ENCODE measurements at places on chromosomes 16 and 17.

DNA sequence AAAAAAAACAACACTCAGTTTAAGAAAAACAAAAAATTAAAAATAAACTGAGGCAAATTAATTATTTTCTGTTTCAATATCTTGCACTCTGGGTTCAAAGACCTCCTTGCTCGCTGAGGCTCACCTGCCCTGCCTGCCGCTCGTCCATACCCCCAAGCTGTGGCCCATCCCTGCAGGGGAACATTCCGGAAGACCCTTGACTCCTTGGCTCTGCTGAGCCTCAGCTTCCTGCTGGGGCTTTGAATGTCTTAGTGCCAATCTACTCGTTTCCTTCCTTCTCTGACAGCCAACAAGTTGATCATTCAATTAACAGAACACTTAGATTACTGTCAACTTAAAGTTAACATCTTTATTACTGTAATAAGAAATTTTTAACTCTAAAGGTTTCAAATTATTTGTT lies 24.3 kb downstream of the G6PC1 start:
- peak; percentile 31 for DNase-seq

GRCh38 chr17:28552176-28552999 lies at the start of gene UNC119:
Gene UNC119, minus strand, starts transcription at chr17:28552624. Its CDS starts 67 bp downstream, at chr17:28552557.
- DNase-seq, result peak; percentile 58

DNA sequence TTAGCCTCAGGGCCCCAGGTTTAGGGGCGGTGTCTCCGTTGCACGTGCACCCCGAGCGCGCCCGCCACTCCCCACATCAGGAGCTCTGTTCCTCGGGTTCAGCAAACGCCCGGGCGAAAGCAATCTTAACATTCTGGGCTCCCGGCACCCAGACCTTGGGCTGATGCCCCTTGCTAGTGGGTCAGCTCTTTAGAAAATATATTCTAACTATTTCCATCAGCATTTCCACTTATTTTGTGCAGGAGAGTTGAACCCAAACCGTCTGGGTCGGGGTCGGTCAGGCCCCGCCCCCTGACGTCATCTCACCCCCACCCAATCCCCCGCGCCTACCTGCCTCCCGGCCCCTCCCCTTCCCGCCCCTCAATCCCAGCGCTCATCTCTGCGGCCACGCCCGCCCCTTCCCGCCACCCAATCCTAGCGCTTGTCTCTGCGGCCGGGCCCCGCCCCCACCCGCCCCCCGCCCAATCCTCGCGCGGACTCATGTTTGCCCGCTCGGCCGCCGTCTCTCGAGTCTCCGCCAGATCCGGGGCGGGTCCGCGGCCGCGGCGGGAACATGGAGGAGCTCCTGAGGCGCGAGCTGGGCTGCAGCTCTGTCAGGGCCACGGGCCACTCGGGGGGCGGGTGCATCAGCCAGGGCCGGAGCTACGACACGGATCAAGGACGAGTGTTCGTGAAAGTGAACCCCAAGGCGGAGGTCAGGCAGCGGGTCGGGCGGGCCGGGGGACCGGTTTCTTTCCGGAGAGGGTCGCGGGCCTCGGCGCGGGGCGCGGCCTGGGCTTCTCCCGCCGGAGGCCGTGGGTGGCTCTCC lies at the start of gene FN3KRP:
FN3KRP (plus strand) TSS at position 504 of the 808 bp plus-strand sequence; CDS start at position 554, 50 bp downstream.
- peak; percentile 92 for DNase-seq

GRCh38 chr17:11943759-11944347 lies 53.4 kb downstream of the ZNF18 start:
- DNase-seq, result no peak

- DNase-seq, result no peak
Measured at GRCh38 chr17:46785696-46786095, 32.8 kb downstream of the WNT3 start.

- no peak for DNase-seq
Measured at GRCh38 chr17:46821482-46822387, 3.2 kb upstream of the WNT3 start.

DNA sequence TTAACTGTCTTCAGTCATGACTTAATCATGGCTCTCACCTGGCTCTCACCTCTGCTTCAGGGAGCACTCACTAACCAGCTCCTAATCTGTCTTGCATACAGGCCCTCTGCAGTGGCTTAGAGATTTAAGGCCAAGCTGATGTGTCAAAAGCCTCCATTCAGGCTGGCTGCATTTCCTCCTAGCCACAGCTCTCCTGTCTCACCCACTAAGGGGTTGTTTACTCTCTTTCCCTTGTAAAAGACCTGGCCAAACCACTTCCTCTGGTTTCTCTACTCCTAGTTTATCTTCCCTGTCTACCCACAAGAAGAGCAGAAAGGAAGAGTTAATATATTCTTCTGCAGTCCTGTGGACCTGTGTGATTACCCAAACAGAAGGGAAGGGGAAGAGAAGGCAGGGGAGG lies 9.3 kb upstream of the ASIC2 start:
- DNase-seq, result no peak

GRCh38 chr16:51237861-51238378 lies 86.8 kb upstream of the SALL1 start:
- DNase-seq, result no peak

- DNase-seq, result no peak
Measured at GRCh38 chr16:22360963-22361659, 13.3 kb downstream of the CDR2 start.

GRCh38 chr17:63475491-63476412 lies 1.1 kb upstream of the ACE start:
- no peak for DNase-seq

- peak; percentile 85 for DNase-seq
Measured at GRCh38 chr17:7557775-7558543, 591 bp upstream of the TNFSF13 start.

GRCh38 chr17:16406742-16407674 lies 8.4 kb upstream of the TRPV2 start:
- DNase-seq, result no peak

DNA sequence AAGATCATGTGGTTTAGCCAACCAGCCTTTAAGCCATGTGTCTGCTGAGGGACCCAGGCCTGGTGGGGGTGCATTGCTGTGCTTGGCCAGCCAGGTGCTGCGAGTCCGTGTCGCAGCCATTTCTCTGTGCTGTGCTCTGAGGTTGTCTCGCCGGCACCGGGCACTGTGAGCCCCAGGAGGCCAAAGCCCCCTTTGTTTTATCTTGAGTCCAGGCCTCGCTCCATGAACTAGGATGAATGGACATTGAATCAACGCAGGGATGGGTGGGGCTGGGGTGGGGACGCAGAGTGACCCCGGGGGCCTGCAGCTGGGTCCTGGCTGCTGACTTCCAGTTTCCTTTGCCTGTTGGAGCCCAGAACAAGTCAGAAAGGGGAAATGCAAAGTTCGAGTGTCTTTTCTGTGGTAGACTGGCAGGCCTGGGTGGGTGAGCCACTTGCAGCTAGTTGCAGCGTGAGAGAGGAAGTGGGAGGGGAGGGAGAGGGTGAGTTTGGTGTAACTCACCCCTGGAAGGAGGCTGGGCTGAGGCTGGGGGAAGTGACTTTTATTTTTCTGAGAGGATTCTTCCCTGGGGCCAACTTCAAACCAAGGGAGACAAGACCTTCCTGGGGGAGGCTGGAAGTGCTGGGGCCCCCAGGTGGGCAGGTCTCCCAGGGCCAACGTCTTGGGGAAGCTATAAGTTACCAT lies 324.7 kb downstream of the SEC14L1 start:
- peak; percentile 91 for DNase-seq

GRCh38 chr17:61091096-61091495 lies 308.5 kb upstream of the TBX2 start:
- no peak for DNase-seq

DNA sequence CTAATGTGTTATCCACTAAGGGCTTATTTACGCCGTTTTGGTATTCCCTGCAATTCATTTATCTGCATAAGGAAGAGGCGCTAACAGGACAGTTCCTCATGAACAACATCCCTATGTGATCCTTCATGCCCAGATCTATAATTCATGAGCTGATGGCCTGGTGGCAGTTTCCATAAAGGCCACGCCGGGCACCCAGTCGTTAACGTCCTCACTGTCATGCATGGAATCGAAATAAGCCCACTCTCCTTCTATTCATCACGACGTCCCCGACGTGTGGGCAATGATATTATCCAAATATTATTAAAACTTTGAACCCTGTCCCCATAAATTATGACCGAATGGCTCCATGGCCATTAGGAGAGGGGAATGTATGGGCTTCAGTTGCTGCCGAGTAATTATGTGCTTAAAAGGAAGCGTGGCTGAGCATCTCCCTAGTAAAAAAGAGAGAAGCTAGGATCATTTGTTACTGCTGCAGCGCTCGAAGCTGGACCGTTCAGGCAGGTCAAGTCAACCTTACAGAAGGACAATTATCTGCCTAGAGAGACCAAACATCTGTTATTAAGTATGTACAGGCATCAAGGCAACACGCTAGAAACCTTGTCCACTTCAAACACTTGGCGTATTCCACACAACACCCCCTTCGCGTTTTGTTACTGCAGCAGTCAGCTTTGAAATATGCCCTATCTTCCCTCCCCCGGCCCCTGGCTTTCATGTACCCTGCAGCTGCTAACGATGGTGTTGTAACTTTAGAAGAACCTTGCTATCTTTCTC lies 94.0 kb upstream of the SALL1 start:
- no peak for DNase-seq

- no peak for DNase-seq
Measured at GRCh38 chr17:79647456-79647915, 36.6 kb upstream of the RBFOX3 start.

DNA sequence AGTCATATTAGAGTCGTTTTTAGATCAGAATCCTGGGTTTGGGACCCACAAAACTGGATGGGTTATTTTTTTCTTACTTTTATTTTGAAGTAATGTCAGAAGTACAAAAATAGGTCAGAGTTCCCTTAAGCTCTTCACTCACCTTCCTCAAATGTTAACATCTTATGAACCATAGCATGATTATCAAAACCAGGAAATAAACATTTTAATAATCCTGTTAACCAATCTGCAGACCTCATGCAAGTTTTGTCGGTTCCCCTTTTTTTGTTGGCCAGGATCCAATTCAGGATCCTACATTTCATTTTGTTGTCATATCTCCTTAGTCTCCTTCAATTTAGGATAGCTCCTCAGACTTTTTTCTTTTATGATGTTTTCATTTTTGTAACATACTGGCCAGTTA lies 162.0 kb downstream of the CHD9 start:
- peak; percentile 1 for DNase-seq
